ENCODE measurements at places on chromosomes 6 and 20. TPM values are rescaled to one million over a fixed set of nuclear protein-coding genes. Genes with fewer than 3 reads are reported as not detected.

GRCh38 chr20:40265825-40266533, 423.1 kb downstream of the MAFB start:
- H3K36me3 ChIP-seq = no peaks in the 10 kb centered on the region
- H3K4me3 ChIP-seq = no peak overlapping the region
- DNase-seq = no peak
- H3K27me3 ChIP-seq = peaks cover 2% of the 10 kb centered on the region
- H3K27ac ChIP-seq = no peak overlapping the region

- peaks cover 26% of the 10 kb centered on the region for H3K4me1 ChIP-seq
- no peak overlapping the region for H3K4me3 ChIP-seq
- no peak overlapping the region for H3K27ac ChIP-seq
- no peaks in the 10 kb centered on the region for H3K36me3 ChIP-seq
Observed at GRCh38 chr20:4169360-4170190, 154.2 kb upstream of the RNF24 start.

- H3K4me1 ChIP-seq = no peaks in the 10 kb centered on the region
- no peak overlapping the region for H3K4me3 ChIP-seq
- H3K36me3 ChIP-seq = no peaks in the 10 kb centered on the region
Observed at GRCh38 chr6:21381331-21381963, 212.1 kb upstream of the SOX4 start.

GRCh38 chr6:111892431-111892830, 19.2 kb upstream of the FYN start:
- no peak overlapping the region for H3K27ac ChIP-seq
- H3K4me1 ChIP-seq = no peaks in the 10 kb centered on the region
- no peaks in the 10 kb centered on the region for H3K27me3 ChIP-seq
- no peak for DNase-seq
- no peak overlapping the region for H3K4me3 ChIP-seq

DNA sequence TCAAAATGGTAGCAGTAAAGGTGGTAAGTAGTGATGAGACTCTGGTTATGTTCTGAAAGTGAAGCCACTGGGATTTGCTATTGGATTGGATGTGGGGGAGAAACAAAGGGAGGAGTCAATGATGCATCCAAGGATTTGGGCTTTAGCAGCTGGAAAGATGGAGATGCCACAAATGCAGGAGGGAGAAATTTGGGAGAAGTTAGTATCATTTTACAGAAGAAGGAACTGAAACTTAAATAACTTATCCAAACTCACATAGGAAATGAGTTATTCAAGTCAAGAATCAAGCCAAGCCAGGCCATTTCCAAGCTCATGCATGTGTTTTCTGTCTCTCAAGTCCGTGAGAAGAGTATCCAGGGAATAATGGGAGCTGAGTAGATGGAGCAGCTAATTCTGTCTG, 155.1 kb upstream of the TNFAIP3 start:
- no peaks in the 10 kb centered on the region for H3K27me3 ChIP-seq
- no peaks in the 10 kb centered on the region for H3K36me3 ChIP-seq
- no peak for DNase-seq
- H3K27ac ChIP-seq = no peak overlapping the region
- no peak overlapping the region for H3K4me3 ChIP-seq
- peaks cover 65% of the 10 kb centered on the region for H3K4me1 ChIP-seq

- DNase-seq = no peak
- H3K36me3 ChIP-seq = no peaks in the 10 kb centered on the region
- H3K27ac ChIP-seq = no peak overlapping the region
- H3K4me3 ChIP-seq = no peak overlapping the region
- H3K4me1 ChIP-seq = no peaks in the 10 kb centered on the region
Observed at GRCh38 chr6:151112130-151112529, 127.6 kb upstream of the AKAP12 start.

DNA sequence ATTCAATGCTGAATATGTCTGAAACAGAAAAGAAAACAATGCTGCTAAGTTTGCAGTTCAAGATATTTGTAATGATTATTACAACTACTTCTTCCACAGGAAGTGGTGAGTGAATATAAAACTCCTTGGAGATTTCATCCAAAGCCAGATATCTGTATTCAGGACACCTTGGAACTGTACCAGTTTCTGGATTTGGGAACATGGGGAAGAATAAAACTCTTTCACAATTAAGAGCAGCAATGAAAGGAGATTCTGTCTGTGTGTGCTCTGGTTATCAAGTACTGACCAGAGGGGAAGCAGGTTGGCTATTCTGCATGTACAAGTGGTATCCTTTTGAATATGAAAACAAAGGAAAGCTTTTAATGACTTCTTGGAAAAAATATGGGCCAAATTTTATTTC, 21.1 kb downstream of the ELOVL2 start:
- no peak for DNase-seq
- H3K36me3 ChIP-seq = no peaks in the 10 kb centered on the region
- H3K27ac ChIP-seq = no peak overlapping the region

DNA sequence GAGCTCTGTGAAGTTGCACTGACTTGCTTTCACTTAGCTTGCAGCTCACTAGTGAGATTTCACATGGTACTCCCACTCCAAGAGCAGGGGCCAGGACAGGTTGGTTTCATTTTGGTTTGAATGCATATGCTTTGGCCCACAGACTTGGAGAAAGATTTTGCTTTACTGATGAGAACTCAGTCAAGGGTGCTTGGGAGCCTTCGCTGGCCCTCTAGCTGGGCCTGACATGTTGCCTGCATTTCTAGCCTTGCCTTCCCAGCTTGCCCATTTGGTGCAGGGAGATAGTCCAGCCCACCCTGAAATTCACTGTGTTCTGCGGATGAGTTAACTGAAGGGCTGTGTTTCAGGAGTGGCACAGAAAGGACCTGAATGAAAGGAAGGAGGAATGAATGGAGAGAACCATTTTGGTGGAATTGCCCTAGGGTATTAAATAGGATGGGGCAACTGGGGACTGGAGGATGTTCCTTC, 1.9 kb downstream of the SGK1 start:
- no peak for DNase-seq
- H3K27me3 ChIP-seq = peaks cover 21% of the 10 kb centered on the region
- peak overlapping the region; percentile 60 for H3K4me3 ChIP-seq
- H3K4me1 ChIP-seq = peaks cover 36% of the 10 kb centered on the region
- H3K27ac ChIP-seq = no peak overlapping the region
- H3K36me3 ChIP-seq = peaks cover 4% of the 10 kb centered on the region

DNA sequence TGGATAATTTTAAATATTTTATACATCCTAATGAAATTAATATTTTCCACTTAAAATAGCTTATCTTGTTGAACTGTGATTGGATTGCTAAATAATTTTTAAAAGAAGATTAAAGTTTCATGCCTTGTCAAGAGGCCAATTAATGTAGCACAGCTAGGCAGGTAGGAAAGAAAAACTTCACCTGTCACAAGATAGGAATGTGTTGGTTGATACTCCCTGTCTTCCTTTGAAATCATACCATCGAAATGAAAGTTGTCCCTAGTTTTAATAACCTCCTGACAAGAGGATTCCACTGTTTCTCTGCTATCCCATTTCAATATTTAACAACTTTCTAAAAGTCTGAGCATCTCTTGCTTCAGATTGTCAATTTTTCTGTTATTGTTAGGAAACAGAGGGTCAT, 80.8 kb downstream of the BMP6 start:
- no peak overlapping the region for H3K4me3 ChIP-seq
- H3K27me3 ChIP-seq = peaks cover 23% of the 10 kb centered on the region
- no peaks in the 10 kb centered on the region for H3K36me3 ChIP-seq
- no peak overlapping the region for H3K27ac ChIP-seq
- DNase-seq = no peak

DNA sequence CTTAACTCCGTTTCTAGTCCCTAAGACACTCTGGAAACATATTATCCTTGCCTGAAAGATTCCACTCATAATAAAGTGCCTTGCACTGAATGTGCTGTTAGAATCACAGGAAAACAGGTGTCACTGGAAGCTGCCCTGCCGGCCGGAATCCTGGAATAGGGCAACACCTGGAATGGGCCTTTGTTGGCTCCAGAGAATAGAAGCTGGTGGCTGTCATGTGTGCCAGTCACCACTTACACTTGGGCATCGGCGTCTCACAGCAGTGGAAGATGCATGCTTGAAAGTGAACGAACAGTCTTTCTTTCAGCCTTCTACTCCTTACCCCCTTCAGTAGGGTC, 90.8 kb upstream of the AFDN start:
- peaks cover 8% of the 10 kb centered on the region for H3K27me3 ChIP-seq
- H3K4me3 ChIP-seq = no peak overlapping the region
- no peak for DNase-seq

DNA sequence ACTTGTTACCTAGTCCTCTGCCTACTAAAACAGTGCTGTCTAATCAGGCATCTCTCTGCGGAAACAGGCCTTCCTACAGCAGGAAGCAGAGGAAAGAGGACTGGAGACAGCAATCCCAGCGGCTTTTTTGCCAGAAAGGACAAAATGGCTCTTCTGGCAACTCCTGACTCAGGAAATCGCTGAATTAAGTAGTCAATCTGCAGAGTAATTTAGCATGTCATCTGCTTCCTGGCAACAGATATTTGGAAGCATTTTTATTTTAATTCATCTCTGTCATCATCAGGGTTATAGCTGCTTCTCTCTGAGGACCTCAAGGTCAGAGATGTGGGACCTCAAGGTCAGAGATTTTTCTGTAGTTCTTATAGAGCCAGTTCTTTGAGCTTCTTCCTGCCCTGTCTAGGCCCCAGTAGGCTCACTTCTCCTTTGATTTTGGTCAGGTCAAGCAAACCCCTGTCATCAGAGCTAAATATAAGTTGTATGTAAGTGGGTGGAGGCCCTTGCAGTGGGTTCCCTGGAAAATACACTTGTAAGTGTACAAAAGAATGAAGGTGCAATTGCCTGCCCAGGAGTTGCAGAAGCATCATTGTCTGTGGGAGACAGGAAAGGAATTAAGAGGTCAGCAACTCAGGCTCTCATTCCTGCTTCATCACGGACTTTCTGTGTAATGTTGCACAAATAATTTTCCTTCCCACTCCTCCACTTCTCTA, 229.4 kb downstream of the ALDH8A1 start:
- no peak for DNase-seq
- H3K27ac ChIP-seq = no peak overlapping the region
- H3K4me3 ChIP-seq = no peak overlapping the region
- no peaks in the 10 kb centered on the region for H3K4me1 ChIP-seq

GRCh38 chr20:37455659-37456058, 65.4 kb upstream of the NNAT start:
- no peak for DNase-seq

GRCh38 chr6:145727817-145728388, 7.4 kb downstream of the EPM2A start:
- H3K27ac ChIP-seq = no peak overlapping the region
- H3K4me3 ChIP-seq = no peak overlapping the region
- H3K4me1 ChIP-seq = peaks cover 23% of the 10 kb centered on the region
- H3K27me3 ChIP-seq = no peaks in the 10 kb centered on the region
- H3K36me3 ChIP-seq = peaks cover 31% of the 10 kb centered on the region

DNA sequence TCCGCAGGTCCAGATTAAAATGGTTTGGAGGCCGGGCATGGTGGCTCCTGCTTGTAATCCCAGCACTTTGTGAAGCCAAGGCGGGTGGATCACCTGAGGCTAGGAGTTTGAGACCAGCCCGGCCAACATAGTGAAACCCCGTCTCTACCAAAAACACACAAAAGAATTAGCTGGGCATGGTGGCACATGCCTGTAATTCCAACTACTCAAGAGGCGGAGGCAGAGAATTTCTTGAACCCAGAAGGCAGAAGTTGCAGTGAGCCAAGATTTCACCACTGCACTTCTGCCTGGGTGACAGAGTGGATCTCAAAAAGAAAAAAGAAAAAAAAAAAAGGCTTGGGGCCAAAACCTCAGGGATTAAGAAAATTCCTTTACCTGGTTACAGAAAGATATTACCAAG, 30.5 kb downstream of the C6orf15 start:
- H3K27ac ChIP-seq = no peak overlapping the region
- H3K36me3 ChIP-seq = no peaks in the 10 kb centered on the region
- DNase-seq = no peak
- H3K4me3 ChIP-seq = no peak overlapping the region

DNA sequence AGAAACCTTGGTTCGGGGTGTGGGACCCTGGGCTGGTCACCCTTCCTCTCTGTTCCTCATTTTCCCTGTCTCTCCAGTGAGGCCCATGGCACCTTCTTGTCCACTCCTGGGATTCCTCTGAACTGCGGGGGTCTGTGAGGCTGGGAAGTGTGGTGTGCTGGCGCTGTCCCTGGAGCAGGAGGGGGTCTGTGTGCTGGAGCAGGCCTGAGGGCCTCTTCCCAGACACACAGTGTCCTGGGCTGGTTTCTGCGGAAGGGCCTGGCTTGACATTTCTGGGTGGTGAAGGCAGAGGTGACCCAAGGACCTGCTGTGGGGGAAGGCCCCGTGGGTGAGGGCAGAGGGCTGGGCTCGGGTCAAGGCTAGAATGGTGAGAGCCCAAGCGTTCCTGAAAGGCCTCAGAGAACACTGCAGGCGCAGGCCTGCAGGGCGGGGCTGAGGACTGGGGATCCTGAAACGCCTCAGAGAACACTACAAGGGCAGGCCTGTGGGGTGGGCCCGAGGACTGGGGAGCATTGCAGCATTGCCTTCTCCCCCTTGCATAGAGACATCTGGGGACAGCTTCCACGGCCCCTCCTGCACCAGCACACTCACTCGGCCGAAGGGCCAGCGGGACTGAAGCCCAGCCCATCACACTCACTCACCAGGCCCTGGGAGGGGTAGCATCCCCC, 10.6 kb upstream of the BAK1 start:
- H3K4me1 ChIP-seq = peaks cover 37% of the 10 kb centered on the region
- H3K27ac ChIP-seq = no peak overlapping the region
- no peaks in the 10 kb centered on the region for H3K27me3 ChIP-seq
- no peak overlapping the region for H3K4me3 ChIP-seq

DNA sequence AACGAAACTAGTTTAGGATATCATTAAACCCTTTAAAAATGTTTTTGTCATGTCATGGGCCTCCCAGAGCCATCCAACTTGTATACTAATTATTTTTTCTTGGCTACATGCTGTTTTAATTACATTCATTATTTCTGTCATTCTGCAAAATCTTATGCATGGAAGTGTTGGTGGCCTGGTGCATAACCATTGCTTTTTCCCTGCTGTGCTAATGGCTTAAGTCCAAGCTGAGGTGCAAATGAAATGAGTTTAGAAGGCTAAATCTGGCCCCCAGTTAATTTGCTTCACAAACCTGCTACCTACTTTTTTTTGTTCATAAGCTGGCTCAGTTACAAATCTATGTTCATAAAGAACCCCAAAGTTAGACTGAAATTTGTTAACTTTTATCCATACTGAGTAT, 1249.9 kb downstream of the EPHA7 start:
- H3K27ac ChIP-seq = no peak overlapping the region
- no peaks in the 10 kb centered on the region for H3K27me3 ChIP-seq
- H3K4me3 ChIP-seq = no peak overlapping the region
- no peaks in the 10 kb centered on the region for H3K4me1 ChIP-seq
- no peaks in the 10 kb centered on the region for H3K36me3 ChIP-seq

- H3K27me3 ChIP-seq = peaks cover 29% of the 10 kb centered on the region
- no peaks in the 10 kb centered on the region for H3K4me1 ChIP-seq
- no peak overlapping the region for H3K27ac ChIP-seq
- DNase-seq = no peak
Observed at GRCh38 chr6:39669207-39669972, 55.8 kb downstream of the KIF6 start.

The HLA-DOB gene
- 0.91 TPM for total RNA-seq

The FAM217A gene
- not detected for total RNA-seq

The AVP gene
- total RNA-seq = not detected

The NHSL1 gene
- total RNA-seq = 1.1 TPM

The CD93 gene
- total RNA-seq = not detected

The POM121L2 gene
- not detected for total RNA-seq

The MLN gene
- not detected for total RNA-seq

The PACSIN1 gene
- total RNA-seq = 0.15 TPM

The PTGIS gene
- total RNA-seq = not detected

The CDSN gene
- not detected for total RNA-seq
